ENCODE measurements at places on chromosomes 5 and 9.
A peak's percentile ranks its signal among the peaks of the same experiment; 100 is the strongest.

DNA sequence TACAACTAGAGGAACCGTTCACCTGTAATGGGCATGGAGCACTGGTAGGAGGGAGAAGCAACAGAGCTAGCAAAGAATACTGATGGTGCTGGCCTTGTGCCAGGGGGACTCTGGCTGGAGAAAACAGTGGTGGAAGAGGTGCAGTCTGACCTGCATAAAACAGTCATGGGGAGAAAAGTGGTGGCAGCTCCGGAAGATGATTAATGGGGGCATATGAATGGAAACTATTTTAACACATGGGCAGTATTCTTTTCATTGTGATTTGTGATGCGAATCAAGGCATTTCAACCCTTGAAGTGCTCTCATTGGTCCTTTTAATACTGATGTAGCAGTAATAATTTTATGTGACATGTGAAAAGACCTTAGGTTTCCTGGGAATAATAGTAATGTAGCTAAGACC lies 219.6 kb downstream of the ADAMTS6 start:
- peak; percentile 4 for DNase-seq

GRCh38 chr5:39533749-39534148 lies 109.0 kb upstream of the DAB2 start:
- DNase-seq, result no peak

DNA sequence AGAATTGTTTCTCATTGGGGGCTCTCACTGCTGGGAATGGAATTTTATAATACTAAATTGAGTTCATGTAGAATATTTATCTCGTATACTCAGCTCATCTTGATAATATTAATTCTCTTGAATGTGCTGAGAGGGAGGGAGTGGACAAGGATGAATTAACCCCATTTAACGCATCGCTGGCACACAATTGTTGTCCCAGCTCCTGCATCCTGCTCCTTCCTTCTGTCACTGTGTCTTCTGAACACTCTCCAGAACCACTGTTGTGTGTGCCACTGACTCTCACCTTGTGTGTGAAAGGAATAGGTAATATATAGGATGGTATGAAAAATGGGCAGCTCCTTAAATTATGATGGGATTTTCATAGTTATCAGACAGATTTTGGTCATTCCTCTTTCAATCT lies 267.3 kb downstream of the MTRR start:
- DNase-seq, result no peak

GRCh38 chr5:45750574-45750973 lies 54.4 kb upstream of the HCN1 start:
- DNase-seq, result no peak

- peak; percentile 56 for DNase-seq
Observed at GRCh38 chr5:108747774-108748400, at the start of gene FER. Gene FER, plus strand, starts transcription at chr5:108747897. Its CDS starts 50,286 bp downstream, at chr5:108798183.

DNA sequence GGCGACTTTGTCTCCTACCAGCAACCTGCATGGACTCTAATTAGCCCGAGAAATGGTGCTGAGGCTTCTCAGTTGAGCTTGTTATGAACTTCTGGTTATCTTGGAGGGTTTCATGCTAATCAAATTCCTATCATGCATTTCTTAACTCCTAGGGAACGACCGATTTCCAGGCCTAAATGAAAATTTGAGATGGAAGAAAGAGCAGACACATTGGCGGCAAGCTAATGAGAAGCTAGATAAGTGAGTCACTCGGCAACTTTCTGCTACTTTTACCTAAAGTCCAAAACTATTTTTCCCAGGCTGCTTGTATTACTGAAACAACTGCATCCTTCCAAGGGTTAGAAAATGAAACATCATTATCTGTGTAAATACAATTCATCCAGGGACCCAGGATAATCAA lies 207.2 kb downstream of the DOCK8 start:
- DNase-seq, result no peak
